ENCODE measurements at places on chromosomes 4 and X.
A peak's percentile ranks its signal among the peaks of the same experiment; 100 is the strongest.

GRCh38 chr4:117831060-117831683, 203.1 kb upstream of the NDST3 start:
- no peak for DNase-seq

- DNase-seq: no peak
Measured at GRCh38 chr4:74447636-74448233, 2.8 kb downstream of the AREG start.

GRCh38 chr4:139760567-139760966, 94.9 kb downstream of the MGST2 start:
- no peak for DNase-seq

GRCh38 chrX:48957477-48957826, at the start of gene OTUD5:
Gene OTUD5 (minus strand): TSS chrX:48957607. CDS start chrX:48957570, 37 bp downstream.
- DNase-seq: peak; percentile 51

DNA sequence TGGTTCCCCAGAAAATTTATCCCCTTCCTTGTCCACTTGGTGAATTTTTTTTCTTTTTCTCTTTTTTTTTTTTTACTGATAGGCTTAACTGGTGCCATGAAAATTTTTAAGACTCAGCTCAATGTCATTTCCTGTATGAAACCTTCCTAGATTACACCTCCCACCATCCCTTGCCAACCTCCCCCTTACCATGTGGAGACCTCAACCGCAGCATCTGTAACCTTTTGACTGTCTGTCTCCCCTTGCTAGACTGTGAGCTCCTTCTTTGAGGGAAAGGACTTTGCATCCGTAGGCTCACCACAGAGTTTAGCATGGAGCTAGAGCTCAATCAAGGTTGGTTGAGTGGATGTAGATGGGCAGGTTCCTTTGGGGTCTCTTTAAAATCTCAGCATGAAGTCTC, 5.2 kb upstream of the PGRMC1 start:
- DNase-seq: no peak

- no peak for DNase-seq
Measured at GRCh38 chrX:34288782-34289181, 156.7 kb upstream of the FAM47A start.

GRCh38 chrX:27163236-27163635, 299.9 kb downstream of the PPP4R3C start:
- DNase-seq: no peak

DNA sequence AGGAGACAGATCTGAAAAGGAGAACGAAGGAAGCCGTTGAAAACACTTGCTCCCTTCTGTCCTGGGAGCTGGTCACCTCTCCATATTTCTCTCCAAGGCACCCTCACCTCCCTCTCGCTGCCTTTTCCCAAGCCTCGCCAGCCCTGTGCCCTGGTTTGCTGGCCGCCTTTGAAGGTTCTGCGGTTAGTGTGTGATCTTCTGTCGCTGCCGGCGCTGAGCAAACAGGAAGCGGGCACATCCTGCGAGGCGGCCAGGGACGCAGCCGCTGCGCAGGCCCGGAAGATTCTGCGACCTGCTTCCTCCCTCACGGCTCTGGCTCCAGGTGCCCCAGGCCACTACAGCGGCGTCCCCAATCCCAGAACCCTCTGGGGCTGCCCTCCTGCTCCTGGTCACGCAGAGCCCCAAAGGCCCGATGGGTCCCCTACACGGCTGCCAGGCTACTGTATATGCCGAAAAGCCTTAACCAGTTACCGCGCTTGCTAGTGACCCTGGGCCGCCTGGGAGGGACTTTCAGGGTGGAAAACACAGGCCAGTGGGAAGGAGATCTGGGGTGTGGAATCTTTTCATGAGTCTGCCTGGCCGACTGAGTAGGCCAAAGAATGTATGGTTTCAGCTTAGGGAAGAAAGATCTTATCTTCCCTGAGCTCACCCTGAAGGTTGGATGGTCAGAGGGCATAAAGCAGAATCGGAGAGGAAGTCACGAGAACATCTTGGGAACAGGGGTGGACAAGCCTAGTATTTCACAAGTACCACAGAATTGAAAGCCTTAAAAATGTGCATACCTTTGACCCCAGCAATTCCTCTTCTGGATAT, 2.3 kb upstream of the SASH3 start:
- DNase-seq: no peak

DNA sequence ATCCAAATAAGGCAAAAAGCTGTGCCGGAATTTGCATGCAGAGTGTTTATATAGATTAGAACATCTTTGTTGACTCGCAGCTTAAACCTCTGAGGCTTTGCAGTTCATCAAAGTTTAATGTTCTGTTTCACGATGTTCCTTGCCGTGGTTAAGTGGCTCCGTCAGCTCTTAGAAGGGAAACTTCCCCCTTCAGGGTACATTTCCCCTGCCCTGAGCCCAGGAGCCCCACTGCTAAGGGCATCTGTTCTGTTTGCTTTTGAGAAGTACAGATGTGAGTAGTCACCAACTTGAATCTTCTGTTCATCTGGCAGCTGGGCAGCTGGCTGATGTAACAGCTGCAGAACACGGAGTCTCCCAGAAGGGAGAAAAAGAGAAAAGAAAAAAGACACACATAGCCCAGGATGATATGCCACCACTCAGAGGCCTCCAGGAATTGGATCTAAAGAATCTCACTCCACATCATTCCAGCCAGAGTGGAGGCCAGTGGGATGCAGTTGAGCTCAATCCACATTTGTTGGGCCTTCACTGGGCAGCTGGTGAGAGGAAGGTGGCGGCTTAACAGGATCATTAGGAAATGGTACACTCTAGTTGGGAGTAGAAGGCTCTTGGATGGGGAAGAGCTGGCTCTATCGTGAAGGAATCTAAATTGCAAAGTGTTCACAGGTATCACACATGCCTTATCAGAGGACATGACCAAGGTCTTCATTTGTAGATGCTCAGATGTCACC, 178.7 kb upstream of the RBPJ start:
- DNase-seq: no peak

- no peak for DNase-seq
Measured at GRCh38 chr4:186704057-186704456, 19.6 kb downstream of the FAT1 start.

DNA sequence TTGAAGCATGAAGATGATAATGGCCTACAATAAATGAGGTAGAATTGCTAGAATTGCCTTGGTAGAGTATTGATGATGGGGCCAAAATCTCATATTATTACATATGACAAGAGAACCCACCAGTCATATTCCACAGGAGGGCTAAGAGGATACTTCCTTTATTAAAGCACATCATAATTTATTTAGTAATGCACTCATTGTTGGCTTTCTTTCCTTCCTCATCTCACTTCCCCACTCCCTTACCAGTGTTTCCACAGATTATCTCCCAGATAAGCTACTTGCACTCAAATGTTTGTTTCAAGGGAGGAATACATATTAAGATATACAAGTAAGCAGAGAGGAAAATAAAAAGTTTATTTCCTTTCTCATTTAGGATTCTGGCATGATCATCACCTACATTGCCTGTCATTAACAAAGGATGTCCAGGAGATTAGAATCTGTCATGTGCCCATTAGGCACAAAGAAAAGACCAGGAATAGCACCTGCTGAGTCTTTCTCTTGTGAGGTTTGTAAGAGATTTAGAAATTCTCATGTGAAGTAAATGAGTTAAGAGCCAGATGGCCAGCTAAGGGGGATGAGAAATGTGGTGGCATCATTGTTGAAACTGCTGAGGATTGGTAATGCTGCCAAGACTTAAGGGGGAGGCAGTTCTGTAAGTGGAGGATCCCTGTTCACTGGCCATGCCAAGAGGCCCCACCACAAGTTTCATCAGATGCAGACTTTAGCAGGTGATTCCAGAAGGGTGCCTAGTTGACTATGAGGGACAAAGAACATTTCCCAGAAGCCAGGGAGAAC, 52.4 kb upstream of the PRDM8 start:
- DNase-seq: no peak

DNA sequence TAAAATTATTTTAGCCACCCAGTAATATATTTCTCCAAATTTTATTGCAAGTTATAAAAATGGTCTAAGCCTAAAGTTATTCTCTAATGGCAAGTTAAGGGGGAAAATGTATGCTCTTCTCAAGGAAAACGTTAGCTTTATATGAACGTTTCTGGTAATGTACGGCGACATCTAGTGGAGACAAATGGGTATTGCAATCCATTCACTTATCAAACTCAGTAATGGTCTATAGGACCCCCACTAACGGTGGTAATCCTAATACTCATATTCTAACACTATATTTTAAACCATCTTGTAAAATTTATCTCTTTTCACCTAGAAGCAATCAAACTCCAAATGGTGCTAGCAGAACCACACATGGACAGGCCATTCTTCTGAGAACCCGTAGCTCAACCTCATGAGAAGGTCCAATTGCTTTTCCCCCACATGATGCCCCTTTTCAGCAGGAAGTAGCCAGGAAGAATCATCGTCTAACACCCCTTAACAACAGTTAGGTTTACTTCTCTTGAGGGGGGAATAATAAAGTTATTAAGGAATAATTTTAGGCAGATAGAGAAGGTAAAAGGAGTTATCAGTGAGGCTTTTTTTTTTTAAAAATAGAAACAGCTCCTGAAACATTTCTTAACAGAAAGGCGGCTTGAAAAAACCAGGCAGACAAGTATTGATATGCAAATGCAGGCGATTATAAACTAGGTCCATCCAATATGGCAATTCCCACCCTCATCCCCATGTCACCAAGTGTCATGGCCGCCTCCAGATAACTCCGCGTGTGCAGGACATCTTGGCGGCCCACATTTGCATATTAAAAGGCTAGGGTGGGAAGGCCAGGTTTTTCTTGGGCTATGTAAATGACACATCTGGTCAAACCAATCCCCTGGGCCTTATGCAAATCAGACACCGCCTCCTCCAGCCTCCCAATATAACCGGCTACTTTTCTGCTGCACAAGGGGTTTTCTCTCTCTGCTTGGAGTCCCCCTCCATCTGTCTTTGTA, 35.0 kb downstream of the NUDT11 start:
- no peak for DNase-seq

GRCh38 chrX:116841290-116841689, 378.5 kb upstream of the CT83 start:
- DNase-seq: no peak
